AML-193 (cell line): ENCODE measurements at places on chromosomes 13 and 19.
A peak's percentile ranks its signal among the peaks of the same experiment; 100 is the strongest.

DNA sequence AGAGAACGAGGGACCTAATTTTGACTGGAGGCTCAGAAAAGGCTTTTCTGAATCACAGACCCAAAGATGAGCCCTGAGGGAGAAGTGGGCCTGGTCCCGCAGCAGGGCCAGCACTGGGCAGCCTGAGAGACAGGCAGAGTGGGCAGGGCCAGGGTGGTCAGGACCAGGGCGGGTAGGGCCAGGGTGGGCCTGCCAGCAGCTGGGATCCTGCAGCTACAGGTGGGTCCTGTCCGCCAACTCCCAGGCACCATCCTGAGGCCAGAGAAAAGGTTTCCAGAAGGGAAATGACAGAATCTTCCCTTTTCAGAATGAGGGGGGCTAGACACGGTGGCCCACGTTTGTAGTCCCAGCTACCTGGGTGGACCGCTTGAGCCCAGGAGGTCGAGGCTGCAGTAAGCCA, 23.7 kb downstream of the LATS2 start:
- DNase-seq, result no peak

GRCh38 chr13:81326913-81327312, 986.0 kb upstream of the SPRY2 start:
- DNase-seq, result no peak

GRCh38 chr13:20258963-20259288, 26.8 kb upstream of the GJB6 start:
- no peak for DNase-seq

DNA sequence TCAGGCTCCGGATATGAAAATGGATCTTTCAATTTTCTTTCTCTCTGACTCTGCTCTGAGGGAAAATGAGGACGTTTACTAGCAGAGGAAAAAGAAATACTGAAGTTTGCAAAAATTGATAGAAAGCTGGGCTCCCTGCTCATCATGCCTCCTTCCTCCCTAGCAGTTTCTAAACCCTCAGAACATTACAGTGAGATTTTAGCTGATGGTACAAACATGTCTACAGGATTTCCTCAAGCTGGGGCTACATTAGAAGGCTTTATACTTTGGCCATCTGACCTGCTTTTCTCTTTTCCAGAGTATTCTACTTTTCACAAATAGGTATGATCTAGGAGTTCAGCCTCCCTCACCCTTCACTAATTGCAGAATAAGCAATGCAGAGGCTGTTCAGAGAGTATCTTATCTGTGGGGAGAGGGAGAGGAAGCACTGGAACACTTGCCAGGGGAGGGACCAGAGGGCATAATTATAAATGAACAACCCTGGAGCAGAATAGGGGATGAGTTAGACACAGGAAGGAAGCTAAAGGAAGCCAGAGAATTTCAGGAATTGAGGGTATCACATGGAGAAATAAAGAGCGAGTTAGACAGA, 30.0 kb downstream of the CEACAM1 start:
- DNase-seq, result no peak

- no peak for DNase-seq
These were observed 151.7 kb upstream of the MIR17HG start for GRCh38 chr13:91195789-91196188.

DNA sequence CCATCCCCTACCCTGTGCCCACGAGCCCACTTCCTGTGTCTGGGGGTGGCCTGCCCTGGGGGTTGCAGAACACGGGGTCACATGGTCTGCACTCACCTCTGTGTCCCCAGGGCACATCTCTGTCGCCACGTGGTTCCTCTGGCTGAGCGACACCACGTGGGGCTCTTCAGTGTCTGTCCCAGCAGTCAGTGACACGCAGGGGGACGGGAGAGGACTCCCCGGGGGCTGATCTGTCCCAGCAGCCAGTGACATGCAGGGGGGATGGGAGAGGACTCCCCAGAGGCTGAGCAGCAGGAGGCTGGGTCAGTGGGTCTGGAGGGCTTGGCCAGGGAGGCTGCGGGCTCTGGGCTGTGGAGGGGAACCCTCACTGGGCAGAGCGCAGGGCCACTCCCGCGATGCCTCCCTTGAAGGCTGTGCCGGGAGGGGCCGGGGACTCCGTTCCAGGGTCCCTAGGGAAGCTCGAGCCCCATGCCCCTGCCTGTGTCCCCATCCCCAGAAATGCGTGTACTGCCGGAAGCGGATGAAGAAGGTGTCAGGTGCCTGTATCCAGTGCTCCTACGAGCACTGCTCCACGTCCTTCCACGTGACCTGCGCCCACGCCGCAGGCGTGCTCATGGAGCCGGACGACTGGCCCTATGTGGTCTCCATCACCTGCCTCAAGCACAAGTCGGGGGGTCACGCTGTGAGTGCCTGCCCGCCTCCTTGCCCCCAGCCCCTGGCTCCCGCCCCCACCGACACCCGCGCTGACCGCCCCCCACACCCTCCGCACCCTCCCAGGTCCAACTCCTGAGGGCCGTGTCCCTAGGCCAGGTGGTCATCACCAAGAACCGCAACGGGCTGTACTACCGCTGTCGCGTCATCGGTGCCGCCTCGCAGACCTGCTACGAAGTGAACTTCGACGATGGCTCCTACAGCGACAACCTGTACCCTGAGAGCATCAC, 174.8 kb downstream of the KDM4B start:
- no peak for DNase-seq

- DNase-seq, result no peak
These were observed 72.4 kb downstream of the KDM4B start for GRCh38 chr19:5041168-5041912.

- no peak for DNase-seq
These were observed 683 bp upstream of the DIRAS1 start for GRCh38 chr19:2721570-2722540.

DNA sequence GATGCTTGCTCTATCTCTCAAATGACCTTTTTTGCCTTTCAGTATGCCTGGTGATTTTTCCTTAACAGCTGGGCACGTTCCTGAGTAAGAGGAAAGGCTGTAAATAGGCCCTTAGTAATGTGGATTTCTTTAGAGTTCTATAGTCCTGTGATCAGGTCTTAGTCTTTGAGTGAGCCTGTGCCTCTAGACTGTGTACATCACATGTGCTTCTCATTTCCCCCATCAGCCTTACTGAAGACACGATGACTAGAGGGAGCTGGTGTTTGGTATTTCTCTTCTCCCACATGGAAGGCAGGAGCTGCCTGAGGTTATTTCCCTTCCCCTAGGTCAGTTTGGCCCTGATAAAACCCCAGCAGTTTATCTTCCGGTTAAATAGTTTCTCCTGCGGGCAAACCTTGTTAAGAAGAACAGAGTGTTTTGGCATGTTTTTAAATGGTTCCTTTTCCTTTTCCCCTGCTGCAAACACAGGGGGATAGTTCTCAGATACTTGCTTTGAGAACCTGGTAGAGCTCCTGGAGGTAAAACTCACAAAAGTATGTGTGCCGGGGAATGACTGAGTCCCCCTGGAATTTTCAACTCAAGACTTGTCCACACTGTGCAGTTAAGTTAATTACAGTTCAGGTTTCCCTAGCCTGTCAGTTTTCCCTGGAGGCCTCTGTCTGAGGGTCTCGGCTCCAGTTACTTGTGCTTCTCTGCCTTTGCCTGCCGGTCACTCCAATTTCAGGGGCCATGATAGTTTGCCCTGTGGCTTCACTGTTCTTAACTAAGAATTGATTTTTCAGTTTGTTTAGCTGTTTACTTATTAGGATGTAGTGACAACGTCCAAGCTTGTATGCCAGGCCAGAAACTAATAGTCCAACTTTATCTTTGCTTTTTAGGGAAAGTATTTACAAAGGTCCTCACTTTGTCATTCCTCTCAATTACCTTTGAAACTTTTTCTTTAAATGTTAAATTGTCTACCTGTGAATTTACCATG, 94.4 kb downstream of the URI1 start:
- DNase-seq, result no peak

- no peak for DNase-seq
These were observed 63.6 kb downstream of the RASA3 start for GRCh38 chr13:114068656-114069318.

GRCh38 chr13:73220966-73221720, 162.3 kb downstream of the KLF5 start:
- no peak for DNase-seq

- DNase-seq, result peak; percentile 55
These were observed 97.7 kb upstream of the IPO5 start for GRCh38 chr13:97855570-97856303.

DNA sequence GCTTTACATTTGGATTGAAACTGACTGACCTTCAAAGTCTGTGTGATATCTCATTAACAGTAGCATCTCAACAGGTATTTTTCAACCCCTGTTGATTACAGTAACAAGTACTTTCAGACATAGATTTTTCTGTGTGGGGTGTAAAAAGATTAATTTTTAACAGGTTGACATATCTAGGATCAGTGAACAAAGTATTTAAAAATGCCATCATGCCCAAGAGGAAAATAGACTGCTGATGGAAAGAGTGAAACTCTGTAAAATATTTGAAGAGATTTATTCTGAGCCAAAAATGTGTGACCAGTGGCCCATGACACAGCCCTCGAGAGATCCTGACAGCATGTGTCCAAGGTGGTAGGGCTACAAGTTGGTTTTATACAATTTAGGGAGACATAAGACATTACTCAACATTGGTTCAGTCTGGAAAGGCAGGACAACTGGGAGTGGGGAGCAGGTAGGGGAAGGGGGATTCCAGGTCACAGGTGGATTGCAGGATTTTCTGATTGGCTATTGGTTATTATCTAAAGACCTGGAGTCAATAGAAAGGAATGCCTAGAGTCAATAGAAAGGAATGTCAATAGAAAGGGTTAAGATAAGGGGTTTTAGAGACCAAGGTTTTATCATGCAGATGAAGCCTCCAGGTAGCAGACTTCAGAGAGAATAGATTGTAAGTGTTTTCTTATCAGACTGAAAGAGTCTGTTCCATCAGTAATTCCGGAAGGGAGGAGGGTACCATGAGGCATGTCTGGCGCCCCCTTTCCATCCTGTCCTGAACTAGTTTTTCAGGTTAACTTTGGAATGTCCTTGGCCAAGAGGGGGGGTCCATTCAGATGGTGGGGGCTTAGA, 29.1 kb downstream of the TNFRSF19 start:
- no peak for DNase-seq

- DNase-seq, result no peak
These were observed 3.7 kb downstream of the PGLYRP2 start for GRCh38 chr19:15475611-15476010.

DNA sequence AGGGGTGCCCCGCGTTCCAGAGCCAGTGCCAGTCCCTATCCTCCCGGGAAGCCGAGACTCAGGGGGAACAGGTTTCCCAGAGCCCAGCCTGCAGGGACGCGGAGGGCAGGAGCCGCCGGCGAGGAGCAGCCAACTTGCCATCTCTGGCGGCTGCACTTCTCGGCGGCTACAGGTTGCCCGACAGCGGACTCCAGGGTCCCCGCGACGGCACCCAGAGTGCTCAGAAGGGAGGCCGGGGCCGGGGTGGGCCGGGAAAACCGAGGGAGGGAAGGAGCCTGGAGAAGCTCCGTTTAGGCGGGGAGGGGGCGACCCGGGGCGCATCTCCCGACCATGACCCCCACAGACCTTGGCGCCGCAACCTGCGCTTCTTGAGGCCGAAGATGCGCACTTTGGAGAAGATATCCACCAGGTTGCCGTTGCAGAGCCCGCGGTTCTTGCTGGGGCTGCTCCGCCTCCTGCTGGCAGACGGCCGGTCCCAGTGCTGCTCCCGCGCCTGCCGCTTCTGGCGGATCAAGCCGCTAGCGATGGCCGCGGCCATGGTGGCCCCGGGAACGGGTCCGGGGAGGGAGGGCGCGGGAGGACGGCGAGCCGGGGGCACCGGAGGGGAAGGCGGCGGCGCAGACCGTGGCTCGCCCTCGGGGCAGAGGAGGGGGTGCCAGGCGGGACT, 463.8 kb downstream of the ITGBL1 start:
- DNase-seq, result no peak

DNA sequence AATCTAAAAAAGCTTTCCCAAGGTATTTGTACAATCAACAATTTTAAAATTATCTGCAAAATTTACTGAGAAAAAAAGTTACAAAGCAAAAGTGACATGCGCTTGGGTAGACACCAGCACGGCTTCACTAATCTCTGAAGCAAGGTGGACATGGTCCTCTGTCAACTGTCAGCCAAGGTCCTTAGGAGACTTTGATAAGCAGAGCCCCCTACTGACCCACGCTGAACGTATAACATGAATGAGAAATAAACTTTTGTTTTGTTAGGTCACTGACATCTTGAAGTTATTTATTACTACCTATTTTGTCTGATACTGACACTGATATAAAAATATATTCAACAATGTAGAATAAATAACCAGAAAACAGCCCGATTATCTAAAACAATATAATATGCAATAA, 100.7 kb upstream of the OBI1 start:
- no peak for DNase-seq

DNA sequence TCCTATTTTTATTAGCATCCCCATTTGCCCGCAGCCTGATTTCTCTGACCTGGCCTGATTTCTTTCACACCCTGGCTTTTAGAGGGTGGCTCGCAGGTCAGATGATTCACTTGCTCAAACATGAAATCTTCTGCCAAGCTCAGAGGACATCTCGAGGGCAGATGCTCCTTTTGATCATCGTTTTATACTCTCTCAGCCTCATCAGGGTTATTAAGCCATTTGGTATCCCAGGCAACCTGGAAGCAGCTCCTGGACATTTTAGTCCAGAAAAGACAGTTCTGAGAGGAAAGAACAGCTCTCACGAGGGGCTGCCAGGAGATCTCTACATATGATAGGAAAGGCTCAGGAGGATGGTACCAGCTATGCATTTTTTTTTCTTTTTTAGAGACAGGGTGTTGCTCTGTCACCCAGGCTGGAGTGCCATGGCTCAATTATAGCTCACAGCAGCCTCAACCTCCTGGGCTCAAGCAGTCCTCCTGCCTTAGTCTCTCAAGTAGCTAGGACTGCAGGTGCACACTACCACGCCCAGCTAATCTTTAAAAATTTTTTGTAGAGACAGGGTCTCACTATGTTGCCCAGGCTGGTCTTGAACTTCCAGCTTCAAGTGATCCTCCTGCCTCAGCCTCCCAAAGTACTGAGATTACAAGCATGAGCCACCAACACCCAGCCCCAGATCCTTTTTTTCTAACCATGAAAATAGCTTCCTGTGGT, 165.4 kb downstream of the KATNAL1 start:
- DNase-seq, result no peak

GRCh38 chr19:46745521-46746280, at the start of gene FKRP:
FKRP (plus strand) TSS chr19:46746057; CDS start chr19:46755451, 9,394 bp downstream.
- no peak for DNase-seq

DNA sequence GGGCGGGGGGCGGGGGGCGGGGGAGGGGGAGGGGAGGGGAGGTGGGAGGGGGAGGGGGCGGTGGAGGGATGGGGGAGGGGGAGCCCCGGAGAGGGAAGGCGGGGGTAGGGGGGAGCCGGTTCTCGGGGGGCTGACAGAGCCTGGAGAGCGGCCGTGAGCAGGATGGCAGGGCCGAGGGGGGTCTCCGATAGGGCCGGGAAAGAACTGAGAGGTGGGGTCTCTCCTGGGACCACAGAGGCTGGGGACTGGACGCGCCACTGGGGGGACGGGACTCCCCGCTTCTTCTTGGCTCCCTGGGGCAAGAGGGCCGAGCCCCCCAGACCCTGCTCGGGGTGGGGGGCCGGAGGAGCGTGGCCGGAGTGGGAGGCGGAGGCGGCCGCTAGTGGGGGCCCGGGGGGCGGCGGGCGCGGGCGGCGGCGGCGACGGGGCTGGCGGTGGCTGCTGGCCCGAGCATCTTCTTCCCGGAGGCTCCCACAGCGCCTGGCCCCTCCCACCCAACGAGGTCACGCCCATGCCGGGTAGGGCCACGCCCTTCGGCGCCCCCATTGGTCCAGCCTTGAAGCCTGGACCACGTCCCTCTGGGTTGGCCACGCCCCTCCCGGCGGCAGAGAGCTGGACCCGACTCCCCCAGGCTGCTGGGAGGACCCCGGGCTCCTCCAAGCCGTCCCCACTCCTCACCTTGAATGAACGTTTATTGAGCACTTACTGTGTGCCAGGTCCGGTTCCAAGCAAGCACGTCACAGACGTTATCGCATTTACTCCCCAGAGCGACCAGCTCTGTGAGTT, at the start of gene NOVA2:
TSS of gene NOVA2 (minus strand) at position 313 of the 786 bp plus-strand sequence. CDS start 514 bp downstream, outside the sequence.
- no peak for DNase-seq
